Stimulated activated CD8-positive, alpha-beta memory T cell treated with anti-CD3 and anti-CD28 coated beads, Interleukin-7, amount 100 ng/mL, for 1 hour (primary cell): ENCODE measurements at places on chromosomes 16 and 17.

GRCh38 chr17:82152114-82152513 lies 54.1 kb upstream of the FASN start:
- DNase-seq, result no peak

DNA sequence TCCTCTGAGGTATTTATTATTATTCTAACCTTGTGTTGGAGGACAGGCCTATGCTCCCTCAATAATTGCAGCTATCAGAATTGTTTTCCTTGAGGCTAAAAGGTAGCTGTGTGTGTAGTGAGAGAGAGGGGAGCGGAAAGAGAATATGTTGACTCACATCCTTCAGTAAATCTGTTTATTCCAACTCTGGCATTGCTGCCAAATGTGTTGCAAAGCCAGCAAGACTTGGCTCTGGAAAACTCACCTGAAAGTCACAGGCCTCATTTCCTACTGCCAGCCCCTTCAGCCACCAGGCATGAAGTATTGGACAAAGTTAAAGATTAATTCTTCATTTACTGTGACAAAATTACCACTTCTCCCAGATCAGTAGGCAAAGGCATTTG lies 9.6 kb downstream of the CA10 start:
- DNase-seq, result no peak

GRCh38 chr16:64841071-64841470 lies 280.8 kb downstream of the CDH11 start:
- no peak for DNase-seq

DNA sequence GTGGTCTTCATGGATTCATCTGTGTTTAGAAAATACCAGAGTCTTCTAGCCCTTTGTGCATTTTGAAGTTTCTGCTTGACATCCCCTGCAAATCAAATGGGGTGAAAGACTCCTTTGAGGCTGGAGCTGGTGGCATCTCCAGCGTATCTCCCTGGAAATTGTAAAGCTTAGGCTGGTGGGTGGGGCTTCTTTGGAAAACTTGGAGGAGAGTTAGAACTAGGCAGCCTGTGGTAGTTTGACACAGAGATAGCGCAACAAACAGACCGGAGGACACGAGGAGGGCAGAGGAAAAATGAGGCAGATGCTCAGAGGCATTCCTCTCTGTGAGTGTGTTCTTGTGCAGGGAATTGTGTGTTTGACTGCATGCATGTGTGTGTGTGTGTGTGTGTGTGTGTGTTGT lies 116.3 kb downstream of the IRX5 start:
- DNase-seq, result no peak

DNA sequence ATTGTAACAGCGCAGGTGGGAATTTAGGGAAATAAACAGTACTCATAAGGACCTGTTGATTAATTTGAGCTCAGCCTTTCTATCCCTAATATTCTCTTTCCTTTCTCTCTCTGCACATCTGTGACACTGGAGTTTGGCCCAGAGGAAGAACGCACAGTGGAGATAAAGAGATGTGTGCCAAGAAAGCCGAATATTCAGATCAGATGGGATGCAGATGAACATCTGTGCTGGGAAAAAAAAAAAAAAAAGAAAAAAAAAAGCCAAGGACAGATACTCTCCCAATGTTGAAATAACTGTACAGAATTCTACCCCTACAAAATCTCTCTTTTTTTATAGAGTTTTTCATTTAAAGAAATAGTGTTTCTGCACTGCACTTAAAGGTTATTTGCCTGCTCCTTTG lies 485.4 kb downstream of the KCNJ2 start:
- DNase-seq, result no peak

- DNase-seq, result no peak
Observed at GRCh38 chr17:64741038-64741641, 79.0 kb upstream of the SMURF2 start.
